Chondrocyte (in vitro differentiated cells): ENCODE measurements at places on chromosomes 7 and 10. TPM values are rescaled to one million over a fixed set of nuclear protein-coding genes. Genes with fewer than 3 reads are reported as not detected.

- no peak overlapping the region for H3K27ac ChIP-seq
- no peak for DNase-seq
- peaks cover 4% of the 10 kb centered on the region for H3K4me1 ChIP-seq
- H3K4me3 ChIP-seq = no peak overlapping the region
- H3K27me3 ChIP-seq = no peaks in the 10 kb centered on the region
- H3K36me3 ChIP-seq = no peaks in the 10 kb centered on the region
These were observed 269.1 kb downstream of the PTPRN2 start for GRCh38 chr7:158318511-158318913.

DNA sequence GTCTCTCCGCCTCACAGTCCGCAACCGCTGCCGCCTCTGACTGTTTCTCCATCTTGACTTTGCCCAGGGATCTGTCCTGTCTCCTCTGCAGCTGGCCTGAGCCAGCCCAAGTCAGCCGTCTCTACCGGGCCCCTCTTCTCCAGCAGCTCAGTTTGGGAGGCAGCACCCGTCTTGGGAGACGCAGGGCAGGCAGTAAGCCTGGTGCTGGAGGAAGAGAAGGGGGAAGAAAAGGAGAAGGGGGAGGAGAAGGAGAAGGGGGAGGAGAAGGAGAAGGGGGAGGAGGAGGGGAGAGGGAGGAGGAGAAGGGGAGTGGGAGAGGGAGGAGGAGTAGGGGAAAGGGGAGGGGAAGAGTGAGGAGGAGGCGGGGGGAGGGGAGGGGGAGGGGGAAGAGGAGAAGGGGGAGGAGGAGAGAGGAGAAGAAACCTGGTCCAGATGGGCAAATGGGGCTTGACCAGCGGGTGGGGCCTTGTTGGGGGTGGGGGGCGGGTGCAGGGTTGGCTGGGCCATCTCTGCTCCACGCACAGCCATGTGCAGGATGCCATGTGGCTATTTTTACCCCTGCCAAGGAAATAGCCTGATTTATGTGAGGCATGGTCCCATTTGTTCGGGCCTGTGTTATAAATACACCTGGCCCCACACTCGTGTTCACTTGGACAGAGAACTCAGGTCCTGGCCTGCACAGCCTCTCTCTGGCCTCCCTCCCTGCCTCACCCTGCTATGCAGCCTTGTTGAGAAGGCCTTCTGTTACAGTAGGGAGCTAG lies 35.9 kb upstream of the FZD9 start:
- H3K4me1 ChIP-seq = no peaks in the 10 kb centered on the region
- no peak for DNase-seq
- H3K27ac ChIP-seq = no peak overlapping the region
- H3K27me3 ChIP-seq = no peaks in the 10 kb centered on the region
- no peak overlapping the region for H3K4me3 ChIP-seq

GRCh38 chr7:135714534-135715009 lies 13.4 kb downstream of the SLC13A4 start:
- H3K27me3 ChIP-seq = no peaks in the 10 kb centered on the region
- H3K4me3 ChIP-seq = no peak overlapping the region
- DNase-seq = no peak
- peaks cover 15% of the 10 kb centered on the region for H3K4me1 ChIP-seq

DNA sequence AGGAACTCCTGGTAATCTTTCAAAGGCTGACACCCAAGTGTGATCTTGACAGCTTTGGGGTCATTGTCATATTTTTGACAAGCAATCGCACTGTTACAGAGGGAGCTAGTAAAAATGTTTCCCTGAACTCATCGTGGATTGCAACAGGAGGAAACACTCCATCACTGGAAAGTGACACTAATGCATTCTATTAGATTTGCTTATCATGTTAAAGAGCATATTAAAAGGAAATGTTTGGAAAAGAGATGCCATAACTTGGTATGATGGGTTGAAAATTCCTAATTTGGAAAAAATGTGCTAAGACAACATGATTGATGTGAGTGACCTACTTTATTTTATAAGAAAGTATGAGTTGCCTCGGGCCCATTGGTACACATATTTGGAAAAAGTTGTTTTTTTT lies 22.7 kb upstream of the EMX2 start:
- no peaks in the 10 kb centered on the region for H3K36me3 ChIP-seq
- no peak overlapping the region for H3K27ac ChIP-seq
- H3K4me1 ChIP-seq = peaks cover 3% of the 10 kb centered on the region
- no peak for DNase-seq

GRCh38 chr7:71198887-71199286 lies 66.9 kb downstream of the GALNT17 start:
- no peak overlapping the region for H3K4me3 ChIP-seq
- peaks cover 15% of the 10 kb centered on the region for H3K4me1 ChIP-seq
- H3K27me3 ChIP-seq = no peaks in the 10 kb centered on the region

GRCh38 chr10:97046456-97047082 lies 139.2 kb downstream of the SLIT1 start:
- H3K4me3 ChIP-seq = no peak overlapping the region
- no peak for DNase-seq
- H3K27ac ChIP-seq = no peak overlapping the region
- H3K27me3 ChIP-seq = peaks cover 17% of the 10 kb centered on the region
- peaks cover 4% of the 10 kb centered on the region for H3K36me3 ChIP-seq

- no peak overlapping the region for H3K4me3 ChIP-seq
- no peaks in the 10 kb centered on the region for H3K27me3 ChIP-seq
- H3K4me1 ChIP-seq = no peaks in the 10 kb centered on the region
- no peak for DNase-seq
These were observed 58.1 kb downstream of the ITGA8 start for GRCh38 chr10:15661574-15661973.

DNA sequence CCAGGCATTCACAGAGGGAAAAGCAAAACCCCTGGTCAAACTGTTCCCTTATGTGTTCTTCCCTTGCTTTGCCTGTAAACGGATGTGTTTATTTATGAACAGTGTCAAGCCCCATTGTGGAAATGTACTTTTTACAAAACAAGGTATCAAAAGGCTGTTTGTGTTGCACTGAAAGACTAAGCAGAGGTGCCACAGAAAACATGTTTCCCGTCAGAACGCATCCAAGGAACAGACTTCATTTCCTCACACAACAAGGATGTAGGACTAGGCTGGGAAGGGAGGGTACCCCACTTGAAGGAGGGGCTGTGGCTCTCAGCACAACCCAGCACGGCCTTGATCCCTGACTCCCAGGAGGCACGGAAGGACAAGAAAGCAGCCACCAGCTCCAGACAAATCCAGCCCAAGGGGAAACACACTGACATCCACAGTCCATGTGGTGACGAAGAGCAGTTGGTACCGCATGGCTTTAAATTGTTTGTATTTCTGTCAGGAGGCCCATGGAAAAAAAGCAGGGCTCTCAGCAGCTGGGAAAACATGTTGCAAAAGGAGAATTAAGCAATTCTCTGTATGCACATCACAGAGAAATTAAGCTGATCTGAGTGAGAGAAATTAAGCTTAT lies 85.6 kb downstream of the RNF216 start:
- DNase-seq = no peak
- peak overlapping the region; percentile 94 for H3K27ac ChIP-seq
- H3K4me3 ChIP-seq = peak overlapping the region; percentile 74
- H3K36me3 ChIP-seq = peaks cover 5% of the 10 kb centered on the region

DNA sequence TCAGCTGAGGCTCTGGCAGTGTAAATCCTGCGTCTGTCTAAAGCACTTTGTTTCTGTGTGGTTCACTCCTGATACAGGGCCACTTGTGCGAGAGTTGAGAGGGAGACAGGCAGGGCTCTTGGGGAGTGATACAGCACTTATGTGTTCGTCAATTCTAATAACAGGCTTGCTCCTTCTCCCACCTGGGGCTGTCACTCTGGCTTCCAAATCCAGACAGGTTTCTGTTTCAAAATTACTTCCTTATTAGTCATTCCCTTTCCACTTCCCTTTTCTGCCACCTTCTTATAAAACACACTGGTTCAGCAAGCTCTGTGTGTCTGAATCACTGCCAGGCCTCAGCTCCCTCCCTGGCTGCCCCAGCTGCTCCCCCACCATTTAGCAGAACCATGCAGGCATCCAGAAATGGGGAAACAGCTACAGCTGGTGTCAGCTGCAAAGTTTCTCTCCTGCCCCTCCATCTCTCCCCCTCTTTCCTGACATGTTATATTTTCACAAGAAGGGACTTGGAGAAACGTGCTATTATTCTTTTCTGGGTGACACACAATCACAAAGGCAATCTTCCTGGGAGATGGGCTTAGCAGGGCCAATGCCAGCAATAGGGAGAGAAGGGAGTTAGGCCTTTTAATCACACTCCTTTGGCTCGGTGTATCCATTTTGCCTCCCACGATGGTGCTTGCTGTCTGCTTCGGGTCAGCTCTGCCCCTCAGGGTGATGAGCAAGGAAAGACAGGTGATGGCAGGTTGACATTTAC lies 58.4 kb upstream of the ZNRF2 start:
- peak overlapping the region; percentile 49 for H3K27ac ChIP-seq
- H3K4me3 ChIP-seq = no peak overlapping the region
- no peaks in the 10 kb centered on the region for H3K27me3 ChIP-seq
- H3K4me1 ChIP-seq = peaks cover 28% of the 10 kb centered on the region

DNA sequence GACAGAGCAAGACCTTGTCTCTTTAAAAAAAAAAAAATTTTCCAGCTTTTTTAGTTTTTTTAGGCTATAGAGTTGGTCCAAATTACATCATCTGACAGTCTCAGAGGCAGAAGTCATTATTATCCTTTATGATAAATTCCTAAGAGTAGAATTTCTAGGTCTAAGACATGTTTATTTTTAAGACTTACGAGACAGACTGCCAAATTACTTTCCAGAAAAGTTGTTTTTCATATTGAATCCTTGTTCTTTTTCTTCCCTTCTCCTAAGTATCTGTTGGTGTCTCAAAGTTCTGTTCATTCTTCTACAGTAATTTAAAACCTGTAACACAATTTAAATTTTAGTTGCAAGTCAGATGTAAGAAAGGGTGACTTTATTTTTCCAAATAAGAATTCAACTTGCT lies 421.4 kb downstream of the GALNT17 start:
- H3K27me3 ChIP-seq = no peaks in the 10 kb centered on the region
- DNase-seq = no peak
- peaks cover 50% of the 10 kb centered on the region for H3K4me1 ChIP-seq
- peak overlapping the region; percentile 94 for H3K27ac ChIP-seq
- peak overlapping the region; percentile 0 for H3K4me3 ChIP-seq
- peaks cover 5% of the 10 kb centered on the region for H3K36me3 ChIP-seq

DNA sequence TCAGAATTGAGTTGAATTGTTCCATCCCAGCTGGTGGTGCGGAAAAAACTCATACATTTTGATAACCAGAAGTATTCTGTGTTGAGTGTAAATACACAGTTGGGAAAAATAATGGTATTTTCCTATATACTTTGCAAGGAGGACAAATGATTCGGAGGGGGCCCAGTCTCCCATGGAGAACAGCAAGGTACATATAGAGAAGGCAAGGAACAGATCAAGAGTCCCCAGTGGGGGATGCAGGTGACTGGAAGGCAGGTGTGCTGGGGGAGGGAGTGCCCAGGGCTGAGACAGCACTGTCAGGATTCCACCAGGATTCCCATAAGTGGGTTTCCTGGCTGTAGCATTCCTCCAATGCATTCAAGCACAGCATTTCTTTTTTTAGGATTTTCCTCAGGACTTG lies 10.8 kb upstream of the ADCY1 start:
- no peak for DNase-seq
- no peak overlapping the region for H3K4me3 ChIP-seq
- H3K27me3 ChIP-seq = peaks cover 34% of the 10 kb centered on the region
- H3K4me1 ChIP-seq = no peaks in the 10 kb centered on the region
- peaks cover 2% of the 10 kb centered on the region for H3K36me3 ChIP-seq

The HOXA5 gene
- total RNA-seq = not detected in 3 replicates

The DGKI gene
- total RNA-seq = 15.3 to 52.4 TPM (median 17.0 TPM) in 3 replicates

The EFCAB10 gene
- not detected in 3 replicates for total RNA-seq
